ENCODE measurements at places on chromosomes 4 and X.

GRCh38 chr4:78599931-78600375, 48.4 kb downstream of the ANXA3 start:
- DNase-seq, result no peak

GRCh38 chrX:49059201-49059600, 402 bp downstream of the CCDC120 start:
- DNase-seq, result no peak

DNA sequence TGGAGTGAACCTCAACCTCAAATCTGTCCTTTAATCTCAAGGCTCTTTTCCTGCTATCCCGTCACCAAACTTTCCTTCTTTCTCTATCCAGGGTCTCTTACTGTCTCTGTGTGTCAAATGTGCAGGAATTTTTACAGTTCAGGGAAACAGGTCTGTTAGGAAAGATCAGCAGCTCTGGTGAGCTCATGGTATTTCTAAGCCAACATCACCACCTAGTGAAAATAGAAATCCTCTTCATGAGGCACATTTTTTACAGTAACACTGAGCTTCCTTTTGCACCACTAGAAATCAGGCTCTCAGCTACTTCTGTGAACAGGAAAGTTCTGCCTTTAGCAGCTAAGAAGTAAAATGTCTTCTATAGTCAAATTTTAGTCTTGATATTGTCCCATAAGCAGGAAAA, 39.6 kb downstream of the NUDT11 start:
- DNase-seq, result no peak

DNA sequence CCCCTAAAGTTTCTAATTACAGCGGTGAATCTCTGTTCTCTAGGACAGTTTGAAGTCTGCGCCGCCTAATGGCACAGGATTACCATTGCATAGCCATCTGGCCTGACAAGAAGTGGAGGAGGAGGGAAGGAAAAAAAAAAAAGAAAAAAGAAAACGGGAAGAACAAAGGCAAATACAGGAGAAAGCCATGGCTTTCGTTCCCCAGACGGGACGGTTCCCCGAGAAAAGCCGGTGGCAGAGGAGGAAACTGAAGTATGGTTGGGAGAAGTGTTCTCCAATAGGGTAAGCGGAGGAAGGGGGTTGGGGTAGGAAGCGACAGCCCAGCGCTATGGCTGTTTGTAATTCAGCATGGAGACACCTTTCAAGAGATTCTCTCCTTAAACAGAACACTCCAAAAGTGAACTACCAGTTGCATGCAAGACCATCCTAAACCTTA, 80.8 kb downstream of the HMGN5 start:
- peak; percentile 9 for DNase-seq

- no peak for DNase-seq
Observed at GRCh38 chr4:165060938-165061337, 7.3 kb downstream of the TRIM75 start.

DNA sequence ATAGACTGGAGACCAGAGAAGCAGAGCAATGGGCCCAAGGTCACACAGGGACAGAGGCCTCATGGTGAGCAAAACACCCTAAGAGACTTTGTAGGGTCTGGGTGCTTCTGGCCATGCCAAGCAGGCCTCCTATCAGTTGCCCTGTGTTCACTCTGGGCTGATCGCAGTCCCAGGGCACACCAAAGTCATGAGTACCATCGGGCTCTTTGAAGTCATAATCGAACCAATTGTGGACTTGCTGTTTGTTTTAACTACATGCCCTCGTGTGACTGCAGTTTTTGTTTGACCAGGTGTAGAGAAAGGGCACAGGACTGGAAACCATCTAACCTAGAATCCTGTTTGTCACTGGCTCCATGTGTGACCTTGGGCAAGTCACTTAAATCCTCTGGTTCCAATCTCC, 172.5 kb upstream of the CPEB2 start:
- DNase-seq, result no peak

DNA sequence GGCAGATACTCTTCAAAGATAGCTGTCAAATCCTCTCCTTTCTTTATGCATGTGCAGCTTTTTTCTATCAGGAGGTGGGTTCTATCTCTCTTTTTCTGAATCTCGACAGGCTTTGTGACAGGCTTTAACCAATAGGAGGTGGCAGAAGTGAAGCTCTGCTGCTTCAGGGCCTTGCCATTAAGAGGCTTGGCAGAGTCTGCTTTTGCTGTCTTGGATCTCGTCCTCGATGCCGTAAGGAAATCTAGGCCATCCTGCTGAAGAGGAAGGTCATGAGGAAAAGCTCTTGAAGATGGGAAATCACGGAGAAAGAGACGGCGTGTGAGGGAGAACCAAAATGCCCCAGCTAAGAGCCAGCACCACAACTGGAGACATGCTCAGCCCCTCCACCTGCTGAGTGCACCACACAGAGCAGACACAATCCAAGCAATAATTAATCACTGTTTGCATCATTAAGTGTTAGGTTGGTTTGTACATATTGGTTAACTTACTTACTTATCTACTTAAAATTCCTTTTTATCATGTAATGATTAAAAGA, 92.2 kb downstream of the DDIT4L start:
- DNase-seq, result no peak

DNA sequence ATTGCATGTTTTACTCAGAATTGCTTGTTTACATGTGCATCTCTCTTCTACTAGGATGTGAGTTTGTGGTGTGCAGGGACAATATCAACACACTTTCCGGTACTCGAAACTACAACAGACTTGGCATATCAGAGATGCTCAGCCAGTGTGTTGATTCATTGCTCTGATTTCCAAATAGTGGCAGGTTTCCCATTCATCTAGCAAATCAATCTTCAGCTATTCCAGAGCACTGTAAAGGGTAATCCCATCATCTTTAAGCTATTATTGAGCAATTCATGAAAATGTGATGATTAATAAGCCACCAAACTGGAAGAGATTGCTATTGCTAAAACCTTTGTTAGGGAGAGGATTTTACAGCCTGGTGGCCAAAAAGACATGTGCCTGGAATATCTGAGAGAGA, 574.2 kb upstream of the CPEB2 start:
- no peak for DNase-seq
